Activated CD8-positive, alpha-beta memory T cell treated with anti-CD3 and anti-CD28 coated beads for 1 hour (primary cell): ENCODE measurements at places on chromosomes 12 and 14.

DNA sequence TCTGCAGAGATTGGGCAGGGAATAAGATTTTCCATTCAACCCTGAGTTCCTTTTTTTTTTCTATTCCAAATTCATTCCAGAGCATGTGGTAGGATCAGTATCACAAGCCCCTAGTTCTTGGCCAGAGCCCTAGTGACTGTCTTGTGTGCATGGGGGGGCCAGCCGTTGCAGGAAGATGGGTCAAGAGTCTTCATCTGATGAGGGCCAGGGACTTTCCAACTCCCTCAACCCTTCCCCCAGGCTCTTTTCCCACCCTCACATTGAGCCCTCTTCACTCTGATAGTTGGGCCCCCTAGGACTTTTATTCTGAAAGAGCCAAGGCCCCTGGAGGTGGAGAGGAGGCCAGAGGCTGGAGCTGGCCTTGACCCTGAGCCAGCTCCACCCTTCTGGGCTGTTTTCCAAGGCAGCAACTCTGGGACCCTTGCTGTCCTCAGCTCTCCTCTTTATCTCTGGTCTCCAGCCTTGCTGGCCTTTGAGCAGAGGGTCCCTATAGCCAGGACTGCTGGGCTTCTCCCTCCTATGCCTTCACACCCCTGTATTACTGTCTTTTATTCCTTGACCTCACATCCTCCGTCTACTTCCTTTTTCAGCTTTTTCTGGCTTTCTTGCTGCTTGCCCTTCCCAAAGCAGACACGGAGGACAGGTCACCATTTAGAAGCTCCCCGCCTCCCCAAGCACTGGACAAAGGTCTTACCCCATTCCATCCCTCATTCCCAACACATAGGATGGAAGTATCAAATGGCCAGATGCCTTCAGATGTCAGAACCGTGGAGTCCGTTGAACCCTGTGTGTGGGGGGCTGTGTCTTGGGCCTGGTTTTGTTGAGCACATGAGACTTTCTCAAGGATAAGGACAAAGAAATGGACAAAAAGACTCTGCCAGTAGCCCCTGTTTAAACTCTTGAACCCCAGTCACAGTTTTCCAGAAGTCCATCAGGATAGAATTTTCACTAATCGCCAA lies 5.6 kb downstream of the RBP5 start:
- no peak for DNase-seq

GRCh38 chr14:61756135-61756534 lies 6.1 kb upstream of the SNAPC1 start:
- DNase-seq, result no peak

GRCh38 chr12:128876559-128876958 lies 23.3 kb downstream of the GLT1D1 start:
- DNase-seq, result no peak

DNA sequence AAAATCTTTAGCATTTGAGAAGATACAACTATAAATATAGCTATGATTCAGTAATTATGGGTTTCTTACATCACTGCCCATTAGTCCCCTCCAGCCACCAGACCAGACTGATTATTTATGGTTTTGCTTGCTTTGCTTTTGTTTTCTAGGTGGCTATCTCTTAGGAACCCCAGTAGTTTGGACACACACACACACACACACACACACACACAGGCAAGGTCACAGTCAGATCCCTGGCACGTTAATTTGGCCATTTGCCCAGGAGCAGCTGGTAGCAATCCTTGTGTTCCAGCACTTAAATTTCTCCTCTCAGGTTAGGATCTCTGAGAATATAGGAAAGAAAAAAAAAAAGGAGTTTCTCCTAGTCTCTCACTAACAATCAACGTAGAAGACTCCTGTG lies 90.2 kb upstream of the RESF1 start:
- DNase-seq, result no peak

GRCh38 chr12:23611320-23611719 lies 338.1 kb downstream of the SOX5 start:
- no peak for DNase-seq

GRCh38 chr12:4825011-4825858 lies 84.5 kb upstream of the KCNA1 start:
- no peak for DNase-seq
